ENCODE measurements at places on chromosomes 16 and 17. TPM values are rescaled to one million over a fixed set of nuclear protein-coding genes. Genes with fewer than 3 reads are reported as not detected.

ACSM2A gene
- not detected for total RNA-seq

- H3K27me3 ChIP-seq = peaks cover 3% of the 10 kb centered on the region
- H3K36me3 ChIP-seq = no peaks in the 10 kb centered on the region
- no peak for DNase-seq
- no peaks in the 10 kb centered on the region for H3K4me1 ChIP-seq
- H3K4me3 ChIP-seq = no peak overlapping the region
Observed at GRCh38 chr17:73941919-73942530, 261.5 kb upstream of the RPL38 start.

CCDC78 gene
- total RNA-seq = 3.9 TPM

DNA sequence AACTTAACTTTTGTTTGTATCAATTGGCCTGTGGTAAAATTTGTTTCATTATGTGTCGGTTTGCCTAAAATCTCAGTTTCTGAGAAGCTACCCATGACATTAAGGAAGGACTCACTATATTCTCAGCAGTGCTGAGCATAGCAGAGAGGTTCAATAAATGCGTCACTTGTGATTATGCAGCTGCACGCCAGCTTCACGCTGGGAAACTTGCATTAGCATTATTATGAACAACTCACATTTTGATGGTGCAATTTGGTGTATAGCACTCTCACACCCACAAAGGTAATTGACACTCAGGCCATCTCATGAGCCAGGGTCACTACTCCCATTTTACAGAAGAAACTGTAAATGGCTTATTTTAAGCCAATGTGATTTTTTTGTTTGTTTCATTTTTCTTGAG lies 80.6 kb upstream of the SALL1 start:
- no peak overlapping the region for H3K27ac ChIP-seq
- no peaks in the 10 kb centered on the region for H3K4me1 ChIP-seq
- H3K27me3 ChIP-seq = no peaks in the 10 kb centered on the region
- DNase-seq = no peak
- H3K36me3 ChIP-seq = no peaks in the 10 kb centered on the region

CES5A gene
- not detected for total RNA-seq

SLC6A2 gene
- total RNA-seq = not detected

- DNase-seq = no peak
- no peaks in the 10 kb centered on the region for H3K4me1 ChIP-seq
- H3K4me3 ChIP-seq = no peak overlapping the region
- no peak overlapping the region for H3K27ac ChIP-seq
- peaks cover 13% of the 10 kb centered on the region for H3K27me3 ChIP-seq
Observed at GRCh38 chr16:82231008-82231787, 61.2 kb upstream of the MPHOSPH6 start.
